NCI-H69 (cell line): ENCODE measurements at places on chromosomes 16 and 17.

- no peak for DNase-seq
Observed at GRCh38 chr17:7688808-7689316, 585 bp downstream of the WRAP53 start.

DNA sequence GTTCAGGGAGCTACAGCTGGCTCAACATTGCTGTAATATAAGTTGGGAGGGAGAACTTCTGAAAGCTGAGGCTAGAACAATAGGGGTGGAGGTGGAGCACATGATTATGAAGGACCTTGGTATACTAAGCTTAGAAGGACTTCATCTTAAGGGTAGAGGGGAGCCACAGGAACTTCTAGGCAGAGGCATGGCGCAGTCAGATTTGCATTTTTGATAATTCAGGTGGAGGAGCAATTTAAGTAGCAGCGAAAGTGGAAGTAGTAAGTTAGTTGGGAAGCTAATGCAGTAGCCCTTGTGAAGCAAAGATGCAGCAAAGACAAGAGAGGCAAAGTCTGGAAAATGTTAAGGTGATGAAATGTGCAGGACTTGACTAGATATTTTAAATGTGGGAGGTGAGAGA lies 144.1 kb downstream of the SPECC1 start:
- DNase-seq = no peak

DNA sequence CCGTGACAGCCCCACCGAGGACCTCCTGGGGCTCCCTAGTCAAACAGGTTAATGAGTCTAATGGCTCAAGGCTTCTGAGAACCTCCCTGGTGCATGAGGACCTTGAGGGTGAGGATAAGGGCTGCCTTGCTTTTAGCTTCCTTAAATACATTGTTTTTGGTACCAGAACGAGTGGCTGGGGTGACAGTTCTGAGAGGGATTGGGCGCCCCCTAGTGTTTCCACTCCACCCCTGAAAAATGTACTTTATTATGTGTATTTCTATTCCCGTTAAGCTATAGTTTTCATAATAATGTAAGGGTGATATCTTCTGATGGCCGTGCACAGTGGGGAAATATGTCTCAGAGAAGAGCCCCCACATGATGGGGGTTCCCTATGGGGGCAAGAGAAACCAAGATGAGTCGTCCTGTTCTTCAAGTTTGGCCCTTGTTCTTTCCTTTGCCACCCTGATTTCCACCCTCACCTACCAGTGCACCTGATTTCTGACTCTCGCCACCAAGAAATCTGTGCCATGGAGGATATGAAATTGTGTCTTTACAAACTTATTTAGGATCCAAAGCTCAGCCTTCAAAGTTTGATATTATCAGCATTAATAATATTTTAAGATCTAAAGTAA lies 14.5 kb upstream of the VWA3A start:
- DNase-seq = peak; percentile 63

DNA sequence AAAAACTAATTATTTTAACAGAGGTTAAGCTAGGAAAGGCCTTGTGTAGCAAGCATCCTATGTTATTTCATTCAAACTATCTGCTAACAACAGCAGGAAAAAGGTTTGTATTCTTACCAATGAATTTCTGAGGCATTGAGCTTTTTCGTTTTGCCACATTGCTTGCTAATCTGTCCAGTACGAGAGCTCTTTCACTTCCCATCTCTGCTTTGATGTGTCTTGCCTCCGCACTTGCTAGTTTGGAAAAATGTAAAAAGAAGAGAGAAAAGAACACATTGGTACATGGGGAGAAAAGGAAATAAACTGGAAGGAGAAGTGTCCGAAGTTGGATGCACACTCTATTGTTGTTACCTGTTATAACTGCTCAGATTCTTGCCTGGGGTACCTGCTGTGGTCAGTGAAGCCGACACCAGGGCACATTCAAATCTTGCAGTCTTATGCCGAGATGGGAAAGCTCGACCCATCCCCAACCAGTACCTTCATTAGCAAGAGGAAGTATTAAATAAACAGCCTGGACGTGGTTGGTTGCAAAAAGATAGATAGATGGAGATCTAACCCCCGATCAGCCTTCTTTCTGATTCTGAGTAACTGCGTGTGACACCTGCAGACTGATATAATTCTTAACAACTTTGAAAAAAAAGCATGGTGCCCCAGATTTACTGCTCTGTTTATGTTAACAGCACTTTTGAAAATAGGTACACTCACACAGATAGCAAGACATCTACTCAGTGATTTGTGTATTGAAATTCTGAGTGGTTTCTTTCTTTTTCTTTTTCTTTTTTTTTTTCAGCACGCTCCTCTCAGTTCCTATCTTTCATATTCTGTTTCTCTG lies 40.0 kb downstream of the GRB7 start:
- DNase-seq = peak; percentile 9

DNA sequence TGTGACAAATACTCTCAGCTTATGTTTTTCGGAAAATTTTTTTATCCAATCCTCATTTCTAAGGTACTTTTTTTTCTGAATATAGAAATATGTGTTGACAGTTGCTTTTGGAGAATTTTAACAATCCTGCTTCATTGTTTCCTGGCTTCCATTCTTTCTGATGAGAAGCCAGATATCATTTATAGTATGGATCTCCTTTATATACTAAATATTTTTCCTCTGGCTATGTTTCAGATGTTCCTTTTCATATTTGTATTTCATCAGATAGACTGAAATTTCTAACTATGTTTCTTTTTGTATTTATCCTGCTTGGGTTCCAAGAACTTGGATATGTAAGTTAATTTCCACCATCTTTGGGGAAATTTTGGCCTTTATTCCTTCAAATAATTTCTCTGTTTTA lies 138.9 kb upstream of the CDH11 start:
- DNase-seq = no peak

- DNase-seq = peak; percentile 77
Observed at GRCh38 chr17:45241328-45242028, 19.8 kb downstream of the FMNL1 start.

DNA sequence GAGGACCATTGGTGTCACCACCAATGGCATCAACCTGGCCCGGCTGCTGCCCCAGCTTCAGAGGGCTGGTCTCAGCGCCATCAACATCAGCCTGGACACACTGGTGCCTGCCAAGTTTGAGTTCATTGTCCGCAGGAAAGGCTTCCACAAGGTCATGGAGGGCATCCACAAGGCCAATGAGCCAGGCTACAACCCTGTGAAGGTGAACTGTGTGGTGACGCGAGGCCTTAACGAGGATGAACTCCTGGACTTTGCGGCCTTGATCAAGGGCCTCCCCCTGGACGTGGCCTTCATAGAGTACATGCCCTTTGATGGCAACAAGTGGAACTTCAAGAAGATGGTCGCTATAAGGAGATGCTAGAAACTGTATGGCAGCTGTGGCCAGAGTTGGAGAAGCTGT lies 111.9 kb upstream of the SIAH1 start:
- DNase-seq = no peak

DNA sequence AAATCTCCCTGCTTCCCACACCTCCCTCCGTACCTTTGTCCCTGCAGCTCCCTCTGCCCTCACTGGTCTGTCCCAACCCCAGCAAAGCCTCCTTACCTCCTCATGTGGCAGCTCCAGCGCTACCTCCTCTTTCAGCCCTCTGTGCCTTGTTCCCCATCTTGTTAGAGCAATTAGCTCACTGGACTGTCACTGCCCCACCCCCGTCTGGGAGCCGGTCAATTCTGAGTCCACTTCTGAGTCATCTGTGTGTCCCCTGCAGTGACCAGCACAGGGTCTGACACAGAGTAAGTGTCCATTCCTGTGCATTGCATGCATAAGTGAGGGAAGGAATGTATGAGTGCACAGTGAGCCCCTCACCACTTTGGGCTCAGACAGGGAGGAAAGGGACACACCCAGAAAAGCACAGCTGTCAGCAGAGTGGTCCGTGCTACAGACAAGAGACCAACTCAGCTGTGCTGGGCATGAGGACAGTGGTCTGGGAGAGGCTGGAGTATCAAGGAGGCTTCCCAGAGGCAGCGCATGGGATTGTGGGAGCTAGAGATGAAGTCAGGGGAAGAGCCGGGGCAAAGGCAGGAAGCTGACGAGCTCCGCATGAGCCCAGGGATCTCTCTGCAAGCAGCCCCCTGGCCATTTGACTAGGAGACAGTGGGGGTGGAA lies 45.9 kb downstream of the PITPNM3 start:
- no peak for DNase-seq

DNA sequence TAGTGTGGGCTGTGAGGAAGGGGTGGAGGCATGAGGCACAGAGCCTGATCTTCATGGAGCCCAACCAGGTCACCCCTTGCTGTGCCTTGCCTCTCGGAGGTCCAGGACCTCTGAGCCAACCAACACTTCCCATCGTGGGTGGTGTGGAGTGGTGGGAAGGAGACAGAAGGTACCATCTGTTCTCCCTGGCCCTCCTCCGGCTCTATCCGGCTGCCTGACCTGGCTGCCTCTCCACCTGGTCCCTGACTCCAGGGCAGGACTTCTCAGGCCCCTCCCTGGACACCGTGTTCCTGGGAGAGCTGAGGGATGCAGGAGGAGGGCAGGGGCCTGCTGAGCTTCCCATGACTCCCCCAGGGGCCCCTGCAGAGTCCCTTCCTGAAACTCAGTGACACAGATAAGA lies 3.9 kb downstream of the PDK2 start:
- no peak for DNase-seq

DNA sequence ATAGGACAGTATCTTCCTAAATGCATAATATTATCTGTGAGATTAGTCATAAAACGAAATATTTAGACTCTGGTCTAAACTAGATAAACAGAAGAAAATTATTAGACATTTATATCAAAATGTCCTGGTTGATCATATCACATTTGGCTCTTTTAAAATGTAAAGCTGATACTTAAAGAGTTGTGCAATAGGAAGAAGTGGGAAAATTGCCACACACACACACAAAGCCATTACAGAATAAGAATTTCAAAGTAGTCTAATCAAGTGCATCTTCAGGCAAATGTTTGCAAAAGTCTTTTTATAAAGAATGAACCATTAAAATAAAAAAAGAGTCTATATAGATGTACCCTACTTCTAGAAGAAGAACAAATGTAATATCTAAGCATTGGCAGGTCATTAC lies 301.7 kb downstream of the KIF2B start:
- DNase-seq = no peak

DNA sequence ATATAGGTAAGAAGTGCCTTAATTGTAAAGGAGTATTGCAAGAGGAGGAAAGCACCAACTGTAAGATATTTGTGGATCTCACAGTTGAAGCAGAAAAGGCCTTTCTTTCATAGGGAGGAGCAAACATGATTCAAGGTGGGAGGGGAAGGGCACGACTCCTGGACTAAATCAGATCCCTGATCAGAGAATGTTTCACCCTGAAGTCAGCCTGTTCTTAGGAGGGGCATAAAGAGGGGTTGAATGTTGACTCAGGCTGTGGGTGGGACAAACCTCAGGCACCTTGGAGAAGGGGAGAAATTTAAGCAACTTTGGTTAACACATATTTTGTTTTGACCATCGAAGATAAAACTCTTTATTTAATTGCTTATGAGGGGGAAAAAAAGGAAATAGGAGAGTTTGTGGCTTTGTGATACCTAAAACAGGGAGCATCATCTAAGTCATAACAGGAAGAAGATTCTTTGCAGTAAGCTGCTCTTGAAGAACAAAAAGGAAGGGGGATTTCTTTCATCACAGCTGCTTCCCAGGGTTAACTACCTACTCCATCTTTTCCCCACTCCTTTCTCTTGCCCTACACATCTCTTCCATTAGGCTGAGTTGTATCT lies 158.6 kb upstream of the ZNF267 start:
- no peak for DNase-seq

- no peak for DNase-seq
Observed at GRCh38 chr16:77569406-77569805, 134.6 kb upstream of the ADAMTS18 start.

GRCh38 chr17:64484380-64484779 lies 12.5 kb downstream of the POLG2 start:
- DNase-seq = no peak

DNA sequence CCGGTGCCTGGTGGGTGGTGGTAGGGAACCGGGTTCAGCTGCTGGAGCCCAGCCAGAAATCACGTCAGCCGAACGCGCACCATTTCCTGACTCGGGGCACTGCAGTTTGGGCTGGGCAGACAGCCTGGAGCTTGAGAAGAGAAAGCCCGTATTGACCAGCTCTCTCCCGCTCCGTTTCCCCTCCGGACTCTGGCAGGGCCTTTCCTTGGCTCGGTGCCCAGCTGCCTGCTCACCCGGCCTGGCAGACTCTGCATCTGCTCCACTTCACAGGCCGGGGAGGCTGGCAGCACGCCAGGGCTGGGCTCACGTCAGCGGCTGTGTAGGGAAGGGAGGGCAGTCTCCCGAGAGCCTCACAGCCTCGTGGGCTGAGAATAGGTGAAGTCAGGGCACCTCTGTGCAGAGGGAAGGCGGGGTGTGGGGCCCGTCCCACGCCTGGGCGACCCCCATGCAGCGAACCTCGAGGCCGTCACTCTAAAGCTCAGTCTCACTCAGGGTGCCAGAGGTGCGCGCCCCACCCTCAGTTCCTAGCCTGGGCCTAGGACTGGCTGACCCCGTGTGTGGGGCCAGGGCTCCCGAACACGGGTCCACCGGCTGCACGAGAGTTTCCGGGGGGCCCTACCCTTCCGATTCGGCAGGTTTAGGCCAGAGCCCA lies 59.1 kb downstream of the OR1D5 start:
- peak; percentile 96 for DNase-seq

- DNase-seq = no peak
Observed at GRCh38 chr16:84995663-84996062, 15.7 kb downstream of the ZDHHC7 start.

DNA sequence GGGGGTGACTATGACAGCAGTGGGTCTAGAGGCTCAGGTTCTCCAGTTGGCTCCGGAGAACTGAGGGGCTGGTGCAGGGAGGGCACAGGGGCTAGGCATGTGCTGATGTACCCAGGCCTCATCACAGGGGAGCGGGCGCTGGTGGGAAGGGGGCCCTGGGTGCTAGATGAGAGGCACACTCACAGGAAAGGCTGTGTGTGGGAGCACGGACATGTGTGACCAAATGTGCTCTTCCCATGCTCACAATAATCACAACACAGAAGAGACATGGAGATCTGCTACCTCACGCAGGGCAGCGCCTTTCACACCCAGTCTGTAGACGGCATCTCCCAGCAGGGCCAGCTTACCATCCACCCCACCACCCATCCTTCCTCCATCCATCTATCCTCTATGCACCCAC lies 17.4 kb upstream of the RASD1 start:
- DNase-seq = no peak

DNA sequence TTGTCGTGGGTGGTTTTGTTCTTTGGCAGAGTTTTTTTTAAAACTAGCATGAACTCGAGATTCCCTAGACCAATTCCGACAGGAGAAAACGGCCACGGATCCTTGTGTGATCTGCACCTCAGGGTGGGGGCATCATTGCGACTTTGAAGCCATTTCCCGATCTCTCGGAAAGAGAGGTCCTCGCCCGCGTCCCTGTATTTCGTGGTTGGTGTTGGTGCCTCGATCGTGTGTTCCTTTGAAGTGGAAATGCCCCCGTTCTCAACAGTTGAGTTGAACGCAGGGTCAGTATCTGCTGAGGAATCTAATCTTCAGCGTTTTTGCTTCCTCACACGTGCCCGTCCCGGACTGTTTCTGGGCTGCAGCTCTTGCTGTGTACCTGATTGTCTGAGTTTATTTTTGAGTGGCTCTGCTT lies 1.1 kb downstream of the CRAMP1 start:
- DNase-seq = peak; percentile 32
